ENCODE measurements at places on chromosomes 4 and X. TPM values are rescaled to one million over a fixed set of nuclear protein-coding genes. Genes with fewer than 3 reads are reported as not detected.
A peak's percentile ranks its signal among the peaks of the same experiment; 100 is the strongest.

DNA sequence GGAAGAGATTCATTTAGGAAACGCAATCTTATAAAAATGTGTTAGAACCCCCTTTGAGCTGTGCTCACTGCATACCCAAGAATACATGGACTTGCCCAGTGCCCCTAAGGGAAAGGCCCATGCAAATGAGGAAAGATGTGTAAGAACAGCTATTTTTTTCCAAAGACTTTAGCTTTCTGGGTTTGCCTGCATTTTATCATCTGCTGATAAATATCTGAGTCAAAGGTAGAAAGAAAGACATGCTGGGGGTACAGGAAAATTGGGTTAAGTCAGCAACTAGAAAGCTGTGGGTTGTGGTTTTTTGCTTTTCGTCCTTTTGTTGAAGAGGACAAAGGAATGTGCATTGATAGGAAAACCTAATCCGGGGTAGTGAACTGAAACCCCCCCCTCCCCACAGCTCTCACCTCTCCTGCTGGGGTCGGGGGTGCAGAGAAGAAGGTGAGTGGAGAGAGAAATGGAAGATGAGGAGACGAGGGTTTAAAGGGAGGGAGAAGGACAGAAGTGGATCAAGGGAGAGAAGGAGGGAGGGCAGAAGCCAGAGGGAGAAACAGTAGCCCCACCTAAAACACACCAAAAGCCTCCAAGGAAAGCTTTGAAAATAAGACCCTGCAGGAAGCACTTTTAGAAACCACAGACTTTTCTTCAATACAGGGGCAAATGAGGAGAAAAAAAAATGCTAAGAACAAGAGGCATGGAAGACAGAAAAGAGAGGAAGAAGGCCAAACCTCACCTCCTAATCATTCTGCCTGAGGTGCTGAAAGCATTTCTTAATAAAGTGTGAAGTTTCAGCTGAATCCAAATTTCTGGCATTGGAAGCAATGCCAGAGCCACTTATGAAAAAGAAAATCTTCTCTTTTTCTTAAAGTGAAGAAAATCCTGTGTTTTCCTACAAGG lies 49.3 kb downstream of the KDR start:
- DNase-seq, result no peak

- DNase-seq, result peak; percentile 17
Measured at GRCh38 chrX:121579016-121579760, 531.8 kb downstream of the GLUD2 start.

DNA sequence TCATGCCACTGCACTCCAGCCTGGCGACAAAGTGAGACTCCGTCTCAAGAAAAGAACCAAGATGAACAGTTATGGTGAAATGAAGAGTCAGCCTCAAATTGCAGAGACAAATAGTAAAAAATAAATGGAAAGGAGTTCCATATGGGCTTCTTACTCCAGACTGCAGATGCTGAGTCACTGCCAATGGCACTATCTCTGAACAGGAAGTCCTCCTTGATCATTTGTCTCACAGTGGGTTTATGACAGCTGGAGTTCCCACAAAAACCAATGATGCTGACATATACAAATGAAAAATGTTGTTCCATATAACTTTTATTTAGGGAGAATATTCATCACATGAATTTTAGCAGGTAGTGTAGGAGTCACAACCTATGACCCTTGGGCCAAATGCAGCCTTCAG lies 631.6 kb downstream of the PCDH18 start:
- no peak for DNase-seq

GRCh38 chr4:107825072-107825824 lies 516 bp downstream of the SGMS2 start:
- DNase-seq, result peak; percentile 48

- no peak for DNase-seq
Measured at GRCh38 chrX:100207331-100208024, 202.6 kb downstream of the PCDH19 start.

- DNase-seq, result no peak
Measured at GRCh38 chr4:134537701-134538100, 336.1 kb upstream of the PABPC4L start.

- no peak for DNase-seq
Measured at GRCh38 chr4:79865201-79865597, 207.8 kb downstream of the ANTXR2 start.

DNA sequence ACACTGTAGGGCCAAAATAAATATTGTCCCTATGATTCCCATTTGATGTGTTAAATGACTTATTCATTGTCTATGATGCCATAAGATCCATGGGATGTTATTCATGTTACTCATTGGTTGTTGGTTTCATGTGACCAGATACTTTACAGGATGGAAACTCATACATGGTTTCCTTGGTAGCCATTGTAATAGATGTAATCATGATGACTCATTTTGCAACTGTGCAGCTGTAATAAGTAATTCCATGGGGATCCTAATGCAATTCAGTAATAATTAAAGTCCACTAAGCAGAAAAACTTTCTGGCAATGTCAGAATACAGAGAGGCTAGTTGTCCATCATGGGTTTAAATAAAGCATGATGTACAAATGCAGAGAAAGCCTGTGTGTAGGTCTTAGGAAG lies 389.7 kb upstream of the NR3C2 start:
- no peak for DNase-seq

DNA sequence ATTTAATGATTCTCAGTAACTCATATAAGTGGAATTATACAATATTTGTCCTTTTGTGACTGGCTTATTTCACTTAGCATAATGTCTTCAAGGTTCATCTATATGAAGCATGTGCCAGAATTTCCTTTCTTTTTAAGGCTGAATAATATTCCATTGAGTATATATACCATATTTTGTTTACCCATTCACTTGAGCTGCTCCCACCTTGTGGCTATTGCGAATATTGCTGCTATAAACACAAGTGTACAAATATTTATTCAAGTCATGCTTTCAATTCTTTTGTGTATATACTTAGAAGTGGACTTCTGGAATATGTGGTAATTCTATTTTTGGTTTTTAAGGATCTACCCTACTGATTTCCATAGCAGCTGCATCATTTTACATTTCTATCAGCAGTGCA lies 219.1 kb downstream of the MID1 start:
- DNase-seq, result no peak

DNA sequence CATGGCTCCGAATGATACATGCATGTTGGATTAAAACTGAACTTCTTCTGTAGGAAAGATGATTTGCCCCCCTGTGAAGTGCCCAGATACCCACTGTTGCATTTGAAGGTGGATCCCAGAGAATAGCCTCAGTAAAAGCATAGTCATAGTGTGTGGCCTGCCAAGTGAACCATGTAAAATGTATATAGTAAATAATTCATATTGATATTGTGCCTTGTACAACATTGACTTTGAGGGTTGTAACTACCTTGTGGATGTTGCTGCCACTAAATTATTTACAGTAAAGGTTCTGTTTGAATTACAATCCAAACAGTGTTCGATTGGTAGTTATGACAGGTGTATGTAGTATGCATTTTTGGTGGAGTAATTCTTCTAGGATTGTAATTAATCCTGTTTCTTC lies 19.2 kb downstream of the TMEM131L start:
- no peak for DNase-seq

GRCh38 chr4:182923796-182924340 lies 6.7 kb upstream of the DCTD start:
- DNase-seq, result no peak

DNA sequence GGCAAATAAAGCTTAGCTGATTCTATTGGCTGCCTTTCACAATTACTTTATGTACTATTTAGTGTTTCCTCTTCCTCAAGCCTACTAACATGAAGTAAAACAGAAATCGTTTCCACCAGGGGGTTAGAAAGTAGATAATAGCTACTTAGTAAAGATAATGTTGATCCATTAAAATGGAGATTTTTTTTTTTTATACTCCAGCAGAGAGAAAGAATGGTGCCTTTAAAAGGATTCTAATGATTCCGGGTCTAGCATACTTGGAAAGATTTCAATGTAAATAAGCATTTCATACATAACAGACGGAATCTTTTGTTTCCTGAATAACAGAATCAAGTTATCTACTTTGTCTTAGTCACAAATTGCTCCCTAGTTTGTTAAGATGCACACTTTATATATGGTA lies 37.1 kb downstream of the GK start:
- no peak for DNase-seq

DNA sequence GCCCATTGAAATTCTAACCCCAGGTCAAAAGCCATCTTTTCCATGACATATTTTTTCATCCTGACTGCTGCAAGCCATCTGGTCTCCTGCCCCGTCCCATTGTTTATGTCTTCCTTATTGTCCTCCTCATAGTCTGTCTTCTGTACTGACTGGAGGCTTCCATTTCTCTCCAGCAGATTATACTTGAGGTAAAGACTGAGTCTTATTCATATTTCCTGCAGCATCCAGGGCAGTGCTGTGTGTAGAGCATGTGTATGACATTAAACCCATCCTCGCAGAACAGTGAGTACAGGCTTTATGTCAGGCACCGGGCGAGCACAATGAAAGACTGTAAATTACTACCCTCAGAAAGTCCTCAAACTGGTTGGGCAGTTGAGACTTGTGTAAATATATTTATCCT lies 275.1 kb downstream of the C4orf33 start:
- DNase-seq, result no peak

GRCh38 chrX:136879001-136879687 lies 1.4 kb downstream of the RBMX start:
- no peak for DNase-seq

The TEX13D gene
- total RNA-seq, result not detected

The TMSB15A gene
- total RNA-seq, result not detected

The IQCM gene
- total RNA-seq, result not detected

The FAM236A gene
- total RNA-seq, result not detected

The ASB12 gene
- not detected for total RNA-seq

The TAF9B gene
- total RNA-seq, result 22.2 TPM

The HEPH gene
- 27.9 TPM for total RNA-seq

The FGF13 gene
- total RNA-seq, result 7.1 TPM

The NXF2 gene
- not detected for total RNA-seq

The CXCL5 gene
- total RNA-seq, result 0.21 TPM

The OTUD5 gene
- 40.6 TPM for total RNA-seq

Measured in Caco-2 (cell line).